Stimulated activated CD4-positive, alpha-beta T cell treated with anti-CD3 and anti-CD28 coated beads, Interleukin-12 subunit alpha, Interleukin-12 subunit beta, amount 100 ng/mL, for 4 hours (primary cell): ENCODE measurements at places on chromosomes 6 and 20.

DNA sequence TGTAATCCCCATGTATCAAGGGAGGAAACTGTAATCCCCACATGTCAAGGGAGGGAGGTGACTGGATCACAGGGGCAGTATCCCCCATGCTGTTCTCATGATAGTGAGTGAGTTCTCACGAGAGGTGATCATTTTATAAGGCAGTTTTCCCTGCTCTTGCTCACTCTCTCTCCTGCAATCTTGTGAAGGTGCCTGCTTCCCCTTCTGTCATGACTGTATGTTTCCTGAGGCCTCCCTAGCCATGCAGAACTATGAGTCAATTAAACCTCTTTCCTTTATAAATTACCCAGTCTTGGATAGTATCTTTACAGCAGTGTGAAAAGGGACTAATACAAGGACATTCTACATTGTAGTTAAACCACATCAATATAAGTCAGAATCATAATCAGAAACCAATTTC is 112.4 kb downstream of the BTBD9 start:
- no peak for DNase-seq

DNA sequence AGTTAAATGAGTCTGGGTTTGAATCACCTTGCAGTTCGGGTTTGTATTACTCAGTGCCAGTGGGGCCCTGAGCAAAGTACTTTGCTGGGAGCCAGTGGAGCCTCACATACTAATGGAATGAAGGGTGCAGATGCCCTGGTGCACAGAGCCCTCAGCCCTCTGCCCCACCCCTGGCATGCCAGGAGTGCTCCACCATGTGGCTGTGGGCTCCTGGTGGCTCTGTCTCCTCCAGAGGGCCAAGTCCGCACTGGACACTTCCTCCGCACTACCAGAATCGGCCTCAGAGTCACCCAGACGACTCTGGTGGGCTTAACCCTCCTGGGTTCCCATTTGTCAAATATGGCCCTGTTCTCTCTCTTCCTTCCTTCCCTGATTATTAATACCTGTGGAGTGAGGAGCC is 94.0 kb downstream of the STK35 start:
- DNase-seq, result no peak

GRCh38 chr20:45109634-45110033 is 5.3 kb downstream of the WFDC5 start:
- no peak for DNase-seq

GRCh38 chr6:156348849-156349248 is 428.3 kb upstream of the ARID1B start:
- DNase-seq, result no peak

DNA sequence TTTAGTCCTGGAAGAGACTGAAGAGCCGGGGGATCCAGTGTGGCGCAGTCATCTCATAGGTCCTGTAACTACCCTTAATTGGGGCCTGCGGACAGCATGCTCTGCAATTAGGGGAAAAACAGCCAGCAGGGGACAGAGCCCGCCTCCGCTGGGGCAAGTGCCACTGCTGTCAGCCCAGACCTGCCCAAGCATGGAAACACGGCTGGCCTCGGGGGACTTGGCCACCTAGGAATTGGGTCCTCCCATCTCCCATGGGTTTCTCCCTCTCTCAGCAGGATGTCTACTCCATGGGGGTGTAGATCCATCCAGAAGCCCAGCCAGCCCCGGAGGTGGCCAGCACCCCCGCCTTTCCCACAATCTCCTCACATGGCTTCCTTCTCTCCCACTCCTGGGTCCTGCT is 3.6 kb downstream of the GHRH start:
- DNase-seq, result no peak

- no peak for DNase-seq
These were observed 268.9 kb downstream of the TAF4 start for GRCh38 chr20:61796738-61797137.

DNA sequence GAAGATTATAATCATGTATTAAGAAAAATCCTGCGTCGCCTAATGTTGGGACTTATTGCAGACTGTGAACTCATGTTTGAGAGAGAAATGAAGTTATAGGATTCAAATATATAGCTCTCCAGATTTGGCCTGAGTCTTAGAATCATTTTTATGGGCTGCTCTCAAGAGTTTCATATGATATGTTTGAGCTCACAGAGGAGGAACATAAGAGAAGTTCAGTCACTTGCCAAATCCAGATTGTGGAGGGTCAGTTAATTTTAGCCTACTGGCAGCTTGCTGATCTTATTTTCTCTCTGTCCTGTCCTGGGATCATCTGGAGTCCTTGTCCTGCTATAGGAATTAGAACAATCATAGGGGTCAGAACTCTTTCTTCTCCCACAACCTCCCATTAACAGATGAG is 186.1 kb upstream of the SUPT3H start:
- DNase-seq, result no peak

DNA sequence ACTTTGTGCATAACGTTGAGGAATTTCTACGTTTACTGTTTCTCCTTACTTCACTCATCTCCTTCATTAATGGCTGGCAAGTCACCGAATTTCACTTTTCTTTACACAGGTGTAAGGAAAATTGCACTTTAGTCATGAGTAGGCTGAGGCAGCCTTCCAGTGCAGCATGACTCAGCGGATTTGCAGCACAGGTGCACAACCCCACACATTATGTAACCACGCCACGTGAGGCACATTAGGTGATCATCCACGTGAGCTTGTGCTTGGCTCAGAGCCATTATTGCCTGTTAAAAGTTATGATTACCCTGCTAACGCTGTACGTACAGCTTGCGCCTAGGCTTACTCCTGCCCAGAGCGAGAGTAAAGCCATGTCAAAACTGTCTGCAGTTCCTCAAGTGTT is 158.8 kb downstream of the NKAIN2 start:
- DNase-seq, result no peak

- DNase-seq, result no peak
These were observed 40.5 kb downstream of the FAM120B start for GRCh38 chr6:170347091-170347490.

- no peak for DNase-seq
These were observed 819 bp upstream of the MTRF1L start for GRCh38 chr6:153003366-153003690.

DNA sequence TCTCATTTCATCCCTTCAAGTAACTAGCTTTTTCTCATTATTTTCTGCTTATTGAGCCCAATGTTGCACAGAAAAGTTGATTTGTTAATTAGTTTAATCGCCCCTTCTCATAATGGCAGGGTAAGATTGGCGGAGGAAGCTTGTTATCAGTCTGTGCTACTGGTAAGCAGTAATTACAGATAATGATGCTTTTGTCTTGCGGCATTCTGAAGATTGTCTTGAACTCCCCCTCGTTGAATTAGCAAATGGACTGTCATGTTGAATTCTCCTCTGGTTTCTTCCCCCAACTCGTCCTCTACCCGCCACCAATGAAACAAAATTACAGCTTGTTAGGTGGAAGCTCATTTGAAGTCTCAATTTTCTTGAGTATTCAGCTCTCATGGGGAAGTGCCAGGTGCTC is 39.4 kb downstream of the PRDM13 start:
- no peak for DNase-seq
